Left renal cortex interstitium (tissue), 4 donors: ENCODE measurements at places on chromosomes 5 and 9. TPM values are rescaled to one million over a fixed set of nuclear protein-coding genes. Genes with fewer than 3 reads are reported as not detected.

- no peak for DNase-seq
These were observed 5.0 kb downstream of the PRUNE2 start for GRCh38 chr9:76900884-76901440.

- DNase-seq, result no peak
These were observed 97.0 kb upstream of the COL5A1 start for GRCh38 chr9:134544388-134545214.

The PCDHGB6 gene
- polyA plus RNA-seq, result 7.9 TPM

The DNAJC25 gene
- 13.8 TPM for polyA plus RNA-seq

DNA sequence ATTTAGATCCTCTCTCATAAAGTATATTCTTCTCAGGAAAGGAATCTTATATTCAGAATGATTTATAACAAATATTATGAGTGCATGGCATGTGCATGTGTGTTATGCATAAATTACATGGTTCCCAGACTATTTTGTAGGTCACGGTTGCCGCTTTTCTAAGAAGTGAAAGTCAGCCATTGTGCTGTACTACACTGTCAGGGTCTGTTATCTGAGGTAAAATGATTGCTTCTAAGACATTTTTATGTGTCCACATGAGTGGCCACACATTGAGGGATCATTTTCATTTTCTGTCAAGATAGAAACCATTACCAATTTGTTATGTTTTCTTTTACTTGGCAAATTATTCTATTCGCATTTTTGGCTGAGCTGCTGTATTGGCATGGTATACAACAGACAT, 210.8 kb downstream of the CWC27 start:
- DNase-seq, result no peak

DNA sequence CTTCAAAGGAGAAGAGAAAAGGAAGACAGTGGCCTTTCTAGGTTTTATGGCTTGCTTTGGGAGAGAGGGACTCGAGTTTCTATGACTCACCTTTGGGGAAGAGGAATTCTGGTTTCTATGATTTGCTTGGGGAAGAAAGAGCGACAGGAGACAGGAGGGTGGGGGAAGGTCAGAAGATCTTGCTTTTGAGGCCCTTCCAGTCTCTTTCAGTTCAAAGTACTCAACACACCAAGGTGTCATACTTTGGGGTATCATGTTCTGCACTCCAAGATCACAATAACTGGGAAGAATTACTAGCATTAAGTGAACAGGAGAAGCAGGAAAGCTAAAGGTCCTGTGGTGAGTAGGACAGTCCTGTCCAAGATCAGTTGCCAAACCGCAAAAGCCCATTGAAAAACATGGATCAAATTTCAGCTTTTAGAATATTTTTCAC, 324.5 kb downstream of the ARHGEF28 start:
- no peak for DNase-seq

GRCh38 chr9:100700689-100701318, 122.9 kb downstream of the CAVIN4 start:
- DNase-seq, result no peak

- DNase-seq, result no peak
These were observed 1841.9 kb downstream of the EFNA5 start for GRCh38 chr5:105828821-105829220.

DNA sequence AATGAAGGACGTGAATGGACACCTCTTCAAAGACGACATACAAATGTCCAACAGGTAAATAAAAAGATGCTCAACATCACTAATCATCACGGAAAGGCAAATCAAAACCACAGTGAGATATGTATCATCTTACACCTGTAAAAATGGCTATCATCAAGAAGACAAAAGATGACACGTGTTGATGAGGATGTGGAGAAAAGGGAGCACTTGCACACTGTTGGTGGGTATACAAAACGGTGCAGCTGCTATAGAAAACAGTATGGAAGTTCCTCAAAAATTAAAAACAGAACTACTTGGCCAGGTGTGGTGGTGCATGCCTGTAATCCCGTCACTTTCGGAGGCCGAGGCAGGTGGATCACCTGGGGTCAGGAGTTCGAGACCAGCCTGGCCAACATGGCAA, 47.9 kb downstream of the STK10 start:
- DNase-seq, result no peak

DNA sequence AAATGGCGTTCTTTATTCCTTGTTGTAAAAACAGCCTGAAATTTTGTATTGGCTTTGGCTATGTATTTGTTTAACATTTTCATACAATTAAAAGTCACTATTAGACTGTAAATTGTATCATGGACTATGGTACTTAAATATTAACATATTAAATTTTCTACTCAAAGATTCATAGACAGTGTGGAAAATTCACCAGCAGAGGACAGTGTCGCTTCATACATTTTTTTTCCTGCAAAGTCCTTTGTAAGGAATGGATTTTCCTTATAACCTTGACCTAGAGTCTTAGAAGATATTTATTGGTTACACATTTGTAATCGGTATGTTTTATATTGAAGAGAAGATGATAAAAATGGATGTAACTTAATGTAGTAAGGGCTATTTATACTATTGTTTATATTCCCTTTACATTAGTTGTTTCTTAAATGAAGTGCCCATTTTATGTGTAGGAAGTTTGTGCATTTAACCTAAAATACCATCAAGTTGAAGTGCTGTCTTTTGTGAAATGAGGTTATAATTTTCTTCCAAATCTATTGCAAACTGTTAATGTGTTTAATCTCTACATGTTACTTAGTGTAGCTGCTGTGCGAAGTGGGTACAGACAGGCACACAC, 150.1 kb downstream of the KDM4C start:
- no peak for DNase-seq

DNA sequence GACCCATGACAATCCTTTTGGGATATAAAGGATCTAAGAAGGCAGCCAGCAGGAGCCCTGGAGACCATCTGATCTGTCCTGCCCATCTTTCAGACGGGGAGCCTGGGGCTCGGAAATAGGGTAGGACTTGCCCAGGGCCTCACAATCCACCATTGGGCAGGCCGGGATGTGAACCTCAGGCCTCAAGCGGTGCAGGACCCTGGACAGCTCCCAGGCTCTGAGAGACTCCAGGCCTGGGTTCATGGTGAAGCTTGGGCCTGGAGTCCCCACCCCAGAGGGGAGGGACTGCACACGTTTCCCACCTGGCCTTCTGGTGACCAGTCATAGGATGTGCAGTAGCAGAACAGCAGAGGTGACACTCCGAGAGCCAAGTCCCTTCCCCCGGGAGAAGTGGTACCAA, 36.6 kb upstream of the RAPGEF1 start:
- DNase-seq, result no peak

The FABP6 gene
- not detected for polyA plus RNA-seq
